ENCODE measurements at places on chromosomes 2 and 18.

GRCh38 chr2:232538671-232539070 lies 821 bp upstream of the CHRNG start:
- no peak for DNase-seq

GRCh38 chr18:3982541-3982940 lies 472.6 kb downstream of the DLGAP1 start:
- no peak for DNase-seq

- no peak for DNase-seq
These were observed 2109.4 kb upstream of the PIK3C3 start for GRCh38 chr18:39845631-39846030.

GRCh38 chr18:75818383-75818782 lies 390.9 kb upstream of the SMIM21 start:
- DNase-seq, result no peak

DNA sequence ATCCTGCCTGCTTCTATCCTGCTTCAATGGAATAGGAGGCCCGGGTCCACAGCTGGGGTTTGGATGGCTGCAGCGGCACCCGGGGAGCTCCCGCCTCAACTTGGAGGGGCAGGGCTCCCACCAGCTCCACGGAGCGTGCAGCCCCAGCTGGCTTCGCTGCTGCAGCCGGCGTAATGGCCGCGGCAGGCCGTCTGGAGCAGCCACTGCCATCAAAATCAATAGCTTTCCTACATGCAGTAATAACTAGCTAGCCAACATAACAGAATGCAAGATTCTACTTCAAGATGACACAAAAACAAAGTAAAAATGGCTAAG lies 154.2 kb upstream of the RMP24 start:
- DNase-seq, result no peak

All from activated CD4-positive, alpha-beta T cell treated with anti-CD3 and anti-CD28 coated beads for 24 hours (primary cell).